ENCODE measurements at places on chromosomes 5 and 9.

GRCh38 chr9:138075496-138075895, 197.9 kb downstream of the CACNA1B start:
- DNase-seq: no peak

- DNase-seq: no peak
Observed at GRCh38 chr5:73096239-73096575, 24.2 kb upstream of the TMEM171 start.

GRCh38 chr5:123215929-123216702, 127.1 kb downstream of the PRDM6 start:
- no peak for DNase-seq

DNA sequence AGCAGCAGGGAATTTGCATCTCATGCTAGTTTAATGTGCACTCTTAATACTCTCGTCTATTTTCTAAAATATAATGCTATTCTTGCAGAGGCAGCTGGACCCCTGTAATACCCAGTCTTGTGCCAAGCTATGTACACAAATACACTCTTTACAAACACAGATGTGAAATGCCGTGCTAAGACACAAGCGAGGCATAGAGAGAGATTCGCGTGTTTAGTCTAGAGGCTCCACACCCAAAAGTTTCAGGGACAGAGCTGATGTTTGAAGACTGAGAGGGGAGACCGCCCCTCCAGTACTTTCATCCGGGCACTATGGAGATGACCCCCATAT, 1.2 kb downstream of the DPYSL3 start:
- DNase-seq: no peak

DNA sequence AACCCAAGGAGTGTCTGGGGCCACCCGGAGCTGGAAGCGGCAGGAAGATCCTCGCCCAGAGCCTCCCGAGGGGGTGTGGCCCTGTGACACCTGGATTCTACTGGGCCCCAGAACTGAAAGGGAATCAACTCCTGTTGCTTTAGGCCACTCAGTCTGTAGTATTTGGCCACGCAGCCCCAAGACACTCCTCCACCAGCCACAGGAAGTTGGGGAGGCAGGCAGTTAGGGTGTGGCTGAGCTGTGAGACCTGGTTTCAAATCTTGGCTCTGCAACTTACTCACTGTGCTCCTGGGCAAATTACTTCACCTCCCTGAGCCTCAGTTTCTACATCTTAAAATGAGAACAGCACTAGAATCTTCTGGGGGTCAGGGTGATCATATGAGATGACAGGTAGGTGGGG, 119.8 kb upstream of the PPP1R26 start:
- DNase-seq: no peak

GRCh38 chr5:87400305-87400899, 12.3 kb downstream of the CCNH start:
- peak; percentile 49 for DNase-seq

DNA sequence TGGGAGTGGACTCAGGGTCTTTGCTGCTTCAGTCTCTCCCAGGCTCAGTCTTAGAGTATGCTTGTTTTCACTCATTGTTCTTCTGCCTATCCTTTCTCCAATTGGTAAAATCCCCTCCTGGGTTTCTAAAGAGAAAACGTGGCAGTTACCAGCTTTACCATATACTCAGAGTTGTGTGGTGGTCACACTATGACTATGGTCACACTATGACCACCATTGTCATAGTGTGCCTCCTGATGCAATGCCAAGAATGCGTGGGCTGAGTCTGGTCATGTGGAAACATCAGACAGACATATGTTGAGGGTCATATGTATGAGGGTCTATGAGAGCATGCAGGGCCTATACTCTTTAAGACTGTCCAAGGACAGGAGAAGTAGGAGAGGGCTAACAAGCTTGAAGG, 326.5 kb upstream of the PRR16 start:
- DNase-seq: no peak

- DNase-seq: no peak
Observed at GRCh38 chr9:129026442-129027223, 1.5 kb downstream of the SH3GLB2 start.

- DNase-seq: no peak
Observed at GRCh38 chr9:130137081-130137640, 35.0 kb upstream of the NCS1 start.

- no peak for DNase-seq
Observed at GRCh38 chr5:159082474-159082873, 17.2 kb downstream of the EBF1 start.

DNA sequence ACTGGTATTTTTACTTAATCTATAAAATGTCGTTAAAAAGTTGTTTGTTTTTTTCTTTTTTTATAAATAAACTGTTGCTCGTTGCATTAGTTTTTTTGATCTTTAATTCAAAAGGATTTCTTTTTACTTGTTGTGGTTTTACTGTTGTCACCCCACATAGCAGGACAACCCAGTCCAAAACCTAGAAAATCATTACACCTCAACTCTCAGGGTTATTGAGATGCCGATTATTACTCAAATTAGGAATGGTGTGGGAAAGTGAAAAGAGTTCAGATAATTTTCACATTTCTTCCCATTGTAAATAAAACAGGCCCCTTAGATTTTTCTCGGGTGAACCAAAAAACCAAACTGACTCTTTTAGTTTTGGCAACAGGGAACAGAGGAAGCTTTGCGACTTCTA, 17.4 kb upstream of the CTSL start:
- no peak for DNase-seq

GRCh38 chr9:70678153-70678552, 263.7 kb upstream of the KLF9 start:
- no peak for DNase-seq

DNA sequence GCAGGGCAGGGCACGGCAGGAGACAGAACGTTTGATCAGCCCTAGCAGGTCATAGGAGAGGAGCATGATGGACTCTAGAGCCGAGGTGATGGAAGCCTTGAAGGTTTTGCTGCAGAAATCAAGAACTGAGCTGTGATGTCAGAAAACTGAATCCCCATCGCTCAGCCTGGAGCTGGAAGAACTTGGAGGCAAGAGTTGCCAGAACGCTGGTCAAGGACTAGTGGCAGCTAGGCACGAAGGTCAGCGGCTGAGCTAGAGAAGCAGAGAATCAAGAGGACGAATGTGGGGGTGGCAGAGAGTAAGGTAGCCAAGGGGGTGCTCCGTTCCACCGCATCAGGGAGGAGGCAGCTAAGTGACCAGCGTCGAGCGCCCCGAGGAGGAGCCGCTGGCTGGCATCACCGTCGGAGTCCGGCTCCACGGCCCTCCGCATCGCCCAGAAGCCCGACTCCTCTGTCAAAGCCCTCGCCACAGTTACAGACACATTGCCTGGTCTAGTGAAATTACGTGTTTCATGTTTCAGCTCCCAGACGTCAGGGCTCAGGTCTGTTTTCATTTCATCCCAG, 1.2 kb upstream of the GALNT10 start:
- no peak for DNase-seq

GRCh38 chr9:135783540-135784245, 81.7 kb downstream of the KCNT1 start:
- DNase-seq: no peak

DNA sequence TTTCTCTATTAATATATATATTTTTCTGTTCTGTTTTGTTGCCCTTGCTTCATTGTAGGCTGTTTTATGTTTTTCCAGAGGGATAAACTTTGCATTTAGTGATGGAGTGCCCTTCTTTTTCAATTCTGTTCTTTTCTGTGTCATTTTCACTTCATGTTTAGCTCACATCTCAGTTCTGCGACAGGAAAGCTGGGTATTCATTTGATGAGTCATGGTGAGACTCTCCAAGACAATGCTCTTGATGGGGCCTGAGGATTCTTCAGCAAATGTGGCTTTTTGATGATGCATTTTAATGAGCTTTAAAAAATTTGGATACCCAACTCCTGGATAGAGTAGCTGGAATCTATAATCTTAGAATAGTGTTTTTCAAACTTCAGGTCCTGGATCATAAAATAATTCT, 56.5 kb upstream of the SPATA31D4 start:
- DNase-seq: no peak

DNA sequence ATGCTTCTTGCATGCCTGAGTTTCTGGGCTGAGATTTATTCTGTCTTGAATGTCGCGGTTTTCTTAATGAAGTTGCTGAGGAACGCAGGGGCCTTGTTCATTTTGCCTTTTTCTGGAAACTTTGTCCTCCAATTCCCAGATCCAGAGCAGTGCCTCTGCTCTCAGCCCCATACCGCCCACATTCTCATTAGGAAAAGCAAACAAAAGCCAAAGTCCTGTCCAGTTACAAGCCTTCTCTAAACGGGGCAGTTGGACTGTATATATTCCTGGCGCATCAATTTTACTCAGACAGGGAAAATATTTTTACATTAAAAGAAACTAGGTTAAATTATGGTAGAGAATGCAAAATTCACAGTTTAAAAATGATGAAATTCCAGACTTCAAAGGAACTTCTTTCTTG, 1.2 kb upstream of the PSAT1 start:
- no peak for DNase-seq

DNA sequence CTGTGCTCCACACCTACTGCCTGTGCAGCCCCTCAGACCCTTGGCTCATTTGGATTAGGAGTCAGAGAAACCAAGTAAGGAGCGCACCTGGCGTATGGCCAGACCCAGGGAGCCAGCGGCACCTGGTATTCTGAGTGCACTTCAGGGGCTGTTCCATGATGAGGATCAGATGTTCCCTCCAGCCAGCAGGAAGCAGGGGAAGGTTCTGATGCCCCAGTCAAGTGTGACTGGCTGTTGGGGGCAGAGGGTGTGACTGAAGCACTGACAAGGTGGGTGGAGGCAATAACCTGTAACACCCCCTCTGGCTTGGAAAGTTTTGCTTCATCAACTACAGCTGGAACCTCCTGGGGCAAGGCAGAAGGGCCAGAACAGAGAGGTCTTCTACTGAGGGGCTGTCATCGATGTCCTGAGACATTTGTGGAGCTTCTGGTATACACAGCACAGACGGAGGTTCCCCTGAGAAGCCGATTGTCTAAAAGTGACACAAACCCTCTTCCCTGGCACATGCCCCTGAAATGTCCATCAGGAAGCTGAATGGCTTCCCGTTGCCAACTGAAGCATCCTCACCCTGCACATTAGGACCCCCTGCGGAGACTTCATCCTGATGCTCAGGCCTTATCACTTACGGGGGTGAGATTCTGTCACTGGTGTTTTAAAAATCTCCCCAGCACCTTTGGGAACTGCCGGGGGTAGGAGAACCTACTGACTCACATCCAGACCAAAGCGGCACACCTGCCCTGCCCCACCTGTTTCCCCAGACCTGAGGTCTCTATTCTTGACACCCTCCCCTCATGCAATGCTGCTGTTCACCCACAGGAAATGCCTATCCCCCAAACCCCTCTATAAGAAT, 21.1 kb downstream of the TRAF1 start:
- DNase-seq: no peak

- DNase-seq: no peak
Observed at GRCh38 chr9:16575986-16576245, 294.6 kb downstream of the BNC2 start.

- no peak for DNase-seq
Observed at GRCh38 chr9:127492616-127493015, 41.3 kb downstream of the LRSAM1 start.

GRCh38 chr9:118578467-118578866, 790.8 kb downstream of the BRINP1 start:
- no peak for DNase-seq

DNA sequence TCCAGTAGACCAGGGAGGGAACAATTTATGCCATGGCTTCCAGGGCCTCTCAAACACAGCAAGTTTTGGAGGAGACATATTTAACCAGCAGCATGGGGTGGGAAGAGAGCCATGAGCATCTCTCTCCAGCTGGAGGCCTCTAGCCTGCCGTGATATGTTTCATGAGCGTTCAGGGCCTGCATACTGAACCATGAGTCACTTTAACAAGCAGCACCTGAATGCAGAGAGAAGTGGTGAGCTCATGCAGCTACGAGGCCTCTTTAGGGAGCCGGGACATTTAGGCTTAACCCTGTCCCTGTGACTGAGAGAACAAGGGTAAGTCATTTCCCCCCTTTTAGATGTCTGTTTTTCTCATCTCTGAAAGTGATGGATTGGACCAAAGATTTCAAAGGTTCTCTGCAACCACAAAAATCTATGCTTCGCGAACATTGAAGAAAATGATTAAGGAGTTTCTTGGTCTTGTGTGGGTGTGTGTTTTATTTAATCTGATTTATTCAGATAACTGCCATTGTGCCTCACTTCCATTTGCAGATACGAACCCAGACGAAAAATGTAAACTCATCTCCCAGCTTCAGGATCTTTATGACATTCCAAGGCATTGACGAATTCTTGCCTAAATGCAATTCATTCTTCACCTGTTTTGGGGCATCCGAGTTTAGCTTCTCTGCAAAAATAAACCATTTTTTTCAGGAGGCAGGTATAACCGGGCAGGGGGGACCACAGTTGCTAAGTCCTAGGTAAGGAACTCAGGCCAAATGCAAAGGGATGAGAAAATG, 157.0 kb downstream of the GABBR2 start:
- no peak for DNase-seq

- no peak for DNase-seq
Observed at GRCh38 chr5:2136728-2137333, 254.1 kb upstream of the IRX4 start.

GRCh38 chr5:178577376-178577839, 12.8 kb downstream of the COL23A1 start:
- DNase-seq: no peak

DNA sequence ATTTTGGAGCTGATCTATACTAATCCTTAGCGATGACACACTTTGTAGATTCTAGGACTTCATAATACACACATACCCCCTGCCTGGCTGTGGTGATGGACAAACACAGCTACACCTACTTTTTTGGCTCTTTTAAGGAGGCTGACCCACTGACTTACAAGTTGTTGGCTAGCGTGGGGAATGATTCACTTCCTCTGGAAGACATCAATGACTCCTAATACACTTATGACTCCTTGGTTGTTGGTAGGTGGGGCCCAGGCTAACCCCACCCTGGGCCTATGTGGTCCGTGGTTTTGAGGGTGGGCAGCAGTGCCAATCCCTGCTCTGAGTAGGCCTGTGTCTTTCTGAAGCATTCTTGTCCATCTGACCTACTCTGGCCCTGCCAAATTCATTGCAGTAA, 144.4 kb downstream of the SLC12A2 start:
- no peak for DNase-seq

DNA sequence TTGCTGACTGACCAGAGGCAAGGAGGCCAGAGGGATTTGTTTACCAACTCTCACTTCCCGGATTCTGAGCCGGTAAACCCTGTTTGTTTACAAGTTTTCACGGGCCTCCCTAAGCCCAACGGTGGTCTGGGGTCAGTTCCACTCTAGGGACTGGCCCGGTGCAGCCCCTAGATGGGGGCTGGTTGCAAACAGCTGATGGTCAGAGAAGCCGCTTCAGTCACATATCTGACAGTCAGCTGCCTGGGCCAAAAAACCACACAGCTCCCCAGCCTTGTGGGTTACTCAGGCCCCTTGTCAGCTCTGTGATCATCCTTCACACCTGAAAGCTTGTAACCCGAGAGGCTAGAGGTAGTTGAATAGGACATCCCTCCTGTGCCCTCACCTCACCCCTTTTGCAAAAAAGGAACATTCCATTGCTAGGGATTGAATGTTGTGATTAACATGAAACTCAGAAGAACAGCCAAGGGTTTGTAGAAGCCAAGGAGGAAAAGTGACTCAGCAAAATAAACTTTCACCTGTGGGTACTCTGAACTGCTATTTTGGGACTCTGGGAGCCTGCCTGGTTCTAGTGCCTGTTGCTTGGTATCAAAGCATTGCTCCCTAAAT, 40.4 kb downstream of the SAR1B start:
- DNase-seq: no peak

Measured in hematopoietic multipotent progenitor cell treated with erythropoietin and hydrocortisone succinate and interleukin-3 and kit ligand, for 8 days (in vitro differentiated cells).